IPS-NIHi11 (cell line): ENCODE measurements at places on chromosomes 5 and 9.

GRCh38 chr9:124133727-124134126, 122.2 kb downstream of the LHX2 start:
- DNase-seq, result peak; percentile 45

- no peak for DNase-seq
These were observed 4.1 kb downstream of the FIBCD1 start for GRCh38 chr9:130934702-130935647.

DNA sequence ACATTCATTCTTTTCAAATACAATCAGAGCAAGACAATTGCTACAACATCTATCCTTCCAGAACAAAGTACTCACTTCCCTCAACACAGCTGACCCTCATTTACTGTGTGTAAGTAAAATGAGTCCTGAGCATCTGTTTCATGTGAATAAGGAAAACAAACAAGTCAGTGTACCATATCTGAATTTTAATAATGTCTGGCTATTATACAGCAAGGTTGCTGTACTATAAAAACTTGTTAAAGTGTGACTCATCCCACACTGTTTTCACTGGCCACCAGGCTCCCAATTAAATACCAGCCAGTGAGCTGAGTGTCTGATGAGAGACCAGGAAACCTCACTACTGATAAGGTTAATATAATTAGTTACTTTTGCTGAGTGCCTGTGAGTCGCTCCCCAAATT, 339.8 kb downstream of the AGTPBP1 start:
- DNase-seq, result no peak

GRCh38 chr5:77560677-77561263, 68.7 kb upstream of the WDR41 start:
- peak; percentile 59 for DNase-seq

GRCh38 chr5:64786372-64786771, 17.6 kb downstream of the CWC27 start:
- no peak for DNase-seq

DNA sequence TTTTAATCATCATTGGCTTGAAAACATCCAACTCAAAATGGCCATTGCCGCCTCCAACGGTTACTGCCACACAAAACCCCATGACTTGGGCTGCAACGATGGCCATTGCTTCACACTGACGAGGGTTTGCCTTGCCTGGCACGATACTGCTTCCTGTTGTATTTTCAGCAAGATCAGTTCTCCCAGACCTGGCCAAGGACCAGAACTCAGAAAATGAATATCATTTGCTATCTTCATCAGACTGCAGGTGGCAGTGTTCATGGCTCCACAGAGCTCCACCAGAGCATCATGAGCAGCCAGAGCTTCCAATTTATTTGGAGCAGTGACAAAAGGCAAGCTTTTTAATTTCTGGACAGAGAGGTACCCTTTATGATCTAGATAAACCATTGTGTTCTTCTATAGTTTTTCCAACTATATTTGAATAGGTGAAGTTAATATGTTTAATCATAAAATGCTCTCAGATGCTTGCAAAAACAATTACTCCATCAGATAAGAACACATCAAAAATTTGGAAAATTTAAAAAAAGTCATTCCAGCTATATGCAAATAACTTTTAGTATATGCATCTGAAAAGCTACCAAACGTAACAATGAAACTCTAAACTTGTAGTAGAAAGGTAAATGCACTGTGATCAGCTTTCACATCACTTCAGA, 10.4 kb downstream of the AMACR start:
- DNase-seq, result peak; percentile 67

DNA sequence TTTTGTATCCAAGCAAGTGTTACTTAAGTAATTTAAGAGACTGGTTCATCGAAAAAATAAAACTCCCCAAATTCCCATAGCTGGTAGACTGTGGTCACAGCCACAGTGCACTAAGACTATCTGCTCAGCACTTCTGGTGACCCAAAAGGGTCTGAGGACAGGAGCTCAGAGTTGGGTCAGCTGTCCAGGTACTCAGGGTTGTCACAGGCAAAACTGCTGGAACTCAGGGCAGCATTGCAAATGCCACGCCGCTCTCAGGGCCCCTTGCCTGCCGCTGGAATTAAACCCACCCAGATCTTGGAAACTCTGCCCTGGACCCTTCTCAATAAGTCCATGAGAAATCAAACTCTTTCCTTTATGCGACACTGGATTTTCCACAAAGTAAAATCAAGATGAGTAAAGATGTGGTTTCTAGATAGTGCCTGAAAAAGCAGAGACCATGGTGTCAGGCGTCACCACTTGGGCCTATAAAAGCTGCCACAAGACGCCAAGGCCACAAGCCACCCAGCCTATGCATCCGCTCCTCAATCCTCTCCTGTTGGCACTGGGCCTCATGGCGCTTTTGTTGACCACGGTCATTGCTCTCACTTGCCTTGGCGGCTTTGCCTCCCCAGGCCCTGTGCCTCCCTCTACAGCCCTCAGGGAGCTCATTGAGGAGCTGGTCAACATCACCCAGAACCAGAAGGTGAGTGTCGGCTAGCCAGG, at the start of gene IL13:
IL13 (plus strand) TSS at position 498 of the 705 bp plus-strand sequence; CDS start at position 512, 14 bp downstream.
- DNase-seq, result no peak

GRCh38 chr5:123154886-123155445, 65.9 kb downstream of the PRDM6 start:
- no peak for DNase-seq

GRCh38 chr9:82601293-82601771, 461.6 kb downstream of the RASEF start:
- no peak for DNase-seq

DNA sequence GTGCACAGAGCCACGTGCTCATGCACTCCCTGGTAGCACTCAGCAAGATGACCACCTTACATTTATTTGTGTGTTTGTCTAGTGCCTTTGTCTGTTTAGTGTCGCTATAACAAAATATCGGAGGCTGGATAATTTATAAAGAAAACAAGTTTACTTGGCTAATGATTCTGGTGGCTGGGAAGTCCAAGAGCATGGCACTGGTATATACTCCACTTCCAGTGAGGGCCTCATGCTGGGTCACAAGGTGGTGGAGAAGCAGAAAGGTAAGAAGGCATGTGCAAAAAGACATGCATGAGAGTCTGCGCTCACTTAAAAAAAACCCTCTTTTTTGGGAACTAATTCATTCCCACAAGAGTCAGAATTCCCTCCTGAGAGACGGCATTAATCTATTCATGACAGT, 52.5 kb upstream of the BOD1 start:
- no peak for DNase-seq

DNA sequence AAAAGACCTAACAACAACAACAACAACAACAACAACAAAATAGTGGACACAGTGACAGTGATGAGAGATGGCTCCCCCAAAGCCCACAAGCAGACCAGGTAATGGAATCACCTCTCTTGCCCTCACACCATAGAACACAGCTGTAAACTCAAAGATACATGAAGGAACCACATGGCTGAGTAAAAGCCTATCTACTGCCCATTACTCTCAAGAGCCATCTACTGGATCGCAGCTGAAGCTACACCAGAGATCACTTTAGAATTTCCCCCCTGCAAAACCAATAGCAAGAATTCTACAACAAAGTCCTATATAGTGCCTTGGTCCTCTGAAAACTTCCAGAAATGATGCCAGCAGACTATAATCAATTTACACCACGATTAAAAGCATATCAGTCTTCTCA, 1537.6 kb upstream of the CDH9 start:
- peak; percentile 39 for DNase-seq

- no peak for DNase-seq
These were observed 60.9 kb downstream of the YTHDC2 start for GRCh38 chr5:113574417-113574816.

- no peak for DNase-seq
These were observed 24.0 kb downstream of the CHD1 start for GRCh38 chr5:98904780-98905179.

GRCh38 chr9:20407013-20407412, 215.3 kb downstream of the MLLT3 start:
- DNase-seq, result no peak

DNA sequence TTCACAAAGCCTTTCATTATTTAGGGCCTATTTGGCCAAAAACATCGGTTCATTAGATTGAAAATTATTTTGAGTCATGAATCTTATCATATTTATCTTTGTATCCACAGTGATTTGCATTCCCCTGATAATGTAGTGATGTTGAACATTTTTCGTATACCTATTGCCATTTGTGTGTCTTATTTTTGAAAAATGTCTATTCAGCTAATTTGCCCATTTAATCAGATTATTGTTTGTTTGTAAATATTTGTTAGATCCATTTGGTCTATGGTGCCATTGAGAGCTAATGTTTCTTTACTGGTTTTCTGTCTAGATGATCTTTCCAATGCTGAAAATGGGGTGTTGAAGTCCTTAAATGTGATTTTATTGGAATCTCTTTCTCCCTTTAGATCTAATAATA, 439.2 kb upstream of the TYRP1 start:
- no peak for DNase-seq

DNA sequence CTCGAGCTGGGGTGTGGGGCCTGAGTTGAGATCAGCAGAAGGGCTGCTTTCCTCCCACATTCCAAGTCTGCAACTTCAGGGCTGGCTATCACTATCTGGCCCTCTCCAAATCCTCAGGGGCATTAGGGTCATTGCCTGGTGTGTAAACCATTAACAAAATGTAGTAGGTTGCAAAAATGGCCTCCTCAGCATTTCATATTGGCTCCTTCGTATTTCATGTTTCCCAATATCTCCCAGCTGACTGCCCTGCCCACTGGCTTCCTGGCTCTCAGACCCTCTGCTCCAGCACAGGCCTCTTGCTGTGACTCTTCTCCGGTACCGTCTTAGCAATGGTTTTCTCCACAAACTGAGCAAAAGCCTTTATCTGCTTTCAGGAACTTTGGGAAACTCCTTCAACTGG, 113.8 kb downstream of the GADD45G start:
- no peak for DNase-seq

- DNase-seq, result no peak
These were observed 917.6 kb upstream of the DMAC1 start for GRCh38 chr9:8717146-8717545.

- peak; percentile 23 for DNase-seq
These were observed 421 bp downstream of the RUSC2 start for GRCh38 chr9:35490155-35490909.

GRCh38 chr5:75639535-75640311, 28.5 kb downstream of the ANKDD1B start:
- no peak for DNase-seq

- no peak for DNase-seq
These were observed at the start of gene PDCD1LG2 for GRCh38 chr9:5510360-5510931. TSS of gene PDCD1LG2 (plus strand) at chr9:5510531. CDS start at chr9:5522547, 12,016 bp downstream.

- DNase-seq, result no peak
These were observed 90.8 kb upstream of the ZNF618 start for GRCh38 chr9:113785334-113785733.

DNA sequence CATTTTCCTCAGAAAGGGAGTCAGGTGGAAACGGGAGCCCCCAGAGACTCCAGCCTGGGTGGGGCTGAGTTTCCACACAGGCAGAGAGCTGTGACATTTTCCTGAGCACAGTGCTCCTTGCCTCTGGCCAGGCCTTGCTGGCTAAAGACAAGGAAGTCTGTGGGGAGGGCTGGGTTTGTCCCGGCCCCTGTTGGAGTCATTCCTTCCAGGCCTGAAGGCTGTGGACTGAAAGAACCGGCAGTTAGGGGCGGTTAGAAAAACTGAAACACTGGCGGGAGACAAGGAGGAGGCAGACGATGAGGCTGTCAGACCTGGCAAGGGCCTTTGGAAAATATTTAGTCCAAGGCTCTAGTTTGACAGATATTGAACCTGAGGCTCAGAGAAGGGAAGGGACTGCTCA, 29.9 kb downstream of the COL15A1 start:
- DNase-seq, result no peak

- DNase-seq, result no peak
These were observed 72.1 kb upstream of the SLC28A3 start for GRCh38 chr9:84412654-84413053.

DNA sequence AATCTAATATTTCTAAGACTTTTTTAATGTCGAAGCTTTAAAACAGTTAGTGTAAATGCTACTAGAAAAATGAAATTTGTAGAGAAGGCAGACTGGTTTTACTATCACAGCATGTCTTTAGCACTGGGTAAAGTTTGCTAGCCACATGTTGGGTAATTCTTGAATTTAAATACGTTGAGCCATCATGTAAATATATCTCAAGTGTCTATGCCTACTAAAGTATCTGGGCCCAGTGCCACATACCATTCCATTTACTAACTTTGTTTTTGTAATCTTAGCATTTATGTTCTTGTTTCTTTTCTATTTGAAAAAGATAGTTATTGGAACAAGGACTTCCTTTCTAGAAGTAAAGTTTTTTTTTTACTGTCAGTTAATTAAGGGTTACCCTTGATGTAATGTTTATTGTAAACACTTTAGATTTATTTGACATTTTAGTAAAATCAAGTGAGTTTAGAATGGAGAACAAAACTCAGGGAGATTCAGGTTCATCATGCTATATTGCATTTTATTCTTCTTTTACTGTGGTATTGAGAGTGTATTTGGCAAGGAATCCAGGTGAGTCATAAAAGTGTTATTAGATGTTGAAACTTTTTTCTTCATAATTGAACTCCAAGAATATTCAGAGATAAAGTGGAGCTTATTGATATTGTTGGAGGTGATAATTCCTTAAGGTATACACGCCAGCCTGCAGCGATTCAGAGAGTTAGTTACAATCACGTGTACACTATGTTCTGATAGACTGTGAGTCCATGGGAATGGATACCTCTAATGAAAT, 182.4 kb downstream of the CCDC171 start:
- DNase-seq, result no peak

DNA sequence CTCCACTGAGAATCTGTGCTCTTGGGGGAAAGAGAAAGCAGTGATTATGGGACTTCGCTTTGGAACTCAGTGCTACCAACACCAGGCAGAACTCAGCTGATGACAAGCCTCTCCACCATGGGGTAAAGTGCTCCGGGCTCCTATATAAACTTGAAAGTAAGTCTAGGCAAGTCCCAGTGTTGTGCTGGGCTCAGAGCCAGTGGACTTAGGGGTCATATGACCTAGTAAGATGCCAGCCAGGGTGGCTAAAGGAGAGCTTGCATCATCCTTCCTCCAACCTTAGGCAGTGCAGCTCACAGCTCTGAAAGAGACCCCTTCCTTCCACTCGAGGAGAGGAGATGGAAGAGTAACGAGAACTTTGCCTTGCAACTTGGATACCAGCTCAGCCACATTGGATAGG, 35.1 kb upstream of the FREM1 start:
- no peak for DNase-seq

DNA sequence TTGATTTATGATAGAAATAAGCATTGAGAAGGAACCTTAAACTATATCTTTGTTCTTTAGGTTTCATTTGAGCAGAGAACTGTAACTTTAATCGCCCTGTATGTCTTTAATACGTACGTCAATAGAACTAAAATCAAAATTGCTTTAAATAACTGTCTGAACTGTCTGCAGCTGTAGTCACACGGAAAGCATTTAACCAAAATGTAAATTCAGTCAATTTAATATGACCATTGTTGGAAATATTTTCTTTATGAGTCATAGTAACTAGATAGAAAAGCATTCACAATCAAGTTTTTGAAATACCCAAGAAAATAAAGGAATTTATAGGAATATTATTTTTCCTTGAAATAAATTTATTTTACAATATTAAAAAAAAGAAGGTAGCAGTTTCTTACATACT, 157.1 kb upstream of the CDH6 start:
- no peak for DNase-seq

- DNase-seq, result no peak
These were observed 44.8 kb downstream of the SNCAIP start for GRCh38 chr5:122356855-122357254.
